ENCODE measurements at places on chromosomes 7 and 10. TPM values are rescaled to one million over a fixed set of nuclear protein-coding genes. Genes with fewer than 3 reads are reported as not detected.

DNA sequence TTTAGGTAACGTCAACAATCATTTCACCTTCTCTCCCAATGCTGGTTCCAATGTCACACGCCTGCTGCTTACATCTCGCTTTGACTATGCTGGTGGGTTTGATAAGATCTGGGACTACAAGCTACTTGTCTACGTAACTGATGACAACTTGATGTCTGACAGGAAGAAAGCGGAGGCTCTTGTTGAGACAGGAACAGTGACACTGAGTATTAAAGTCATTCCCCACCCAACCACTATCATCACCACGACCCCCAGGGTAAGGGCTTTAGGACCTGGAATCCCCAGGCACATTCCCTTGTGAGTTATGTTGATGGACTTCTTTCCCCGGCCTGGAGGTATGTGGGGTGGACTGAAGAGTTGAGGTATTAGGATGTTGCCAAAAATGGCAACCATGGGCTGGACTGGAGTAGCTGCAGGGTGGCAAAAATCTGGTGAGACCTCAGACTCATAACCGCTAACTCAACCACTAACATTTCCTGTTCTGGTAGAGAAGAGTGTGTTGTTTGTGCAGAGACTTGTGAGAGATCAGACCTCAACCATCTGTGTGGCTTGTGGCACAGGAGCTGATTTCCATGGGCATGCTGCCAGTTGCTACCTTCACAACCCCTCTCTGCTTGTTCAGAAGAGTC is 59.2 kb downstream of the CDHR3 start:
- DNase-seq = peak; percentile 84
- H3K4me3 ChIP-seq = peak overlapping the region; percentile 5
- H3K27ac ChIP-seq = peak overlapping the region; percentile 90
- peaks cover 67% of the 10 kb centered on the region for H3K4me1 ChIP-seq
- H3K27me3 ChIP-seq = no peaks in the 10 kb centered on the region
- no peaks in the 10 kb centered on the region for H3K36me3 ChIP-seq

DNA sequence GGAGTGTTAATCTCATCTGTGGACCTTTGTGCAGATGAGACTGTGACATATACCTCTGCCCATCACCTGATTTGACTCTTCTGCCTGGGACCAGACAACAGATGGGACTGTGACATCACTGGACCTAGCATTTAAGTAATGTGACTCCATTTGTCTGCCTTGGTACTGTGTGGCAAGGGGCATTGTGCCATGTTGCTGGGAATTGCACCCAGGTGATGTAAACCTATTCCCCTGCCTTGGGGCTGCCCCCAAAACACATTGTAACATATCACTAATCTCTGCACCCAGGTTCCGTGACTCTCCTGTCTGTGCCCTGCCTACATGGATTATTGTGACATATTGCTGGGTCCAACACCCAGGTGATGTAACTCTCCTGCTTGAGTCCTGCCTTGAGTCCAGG is 40.4 kb upstream of the ZNF680 start:
- no peaks in the 10 kb centered on the region for H3K36me3 ChIP-seq
- no peak for DNase-seq
- H3K4me1 ChIP-seq = no peaks in the 10 kb centered on the region

- no peaks in the 10 kb centered on the region for H3K27me3 ChIP-seq
- H3K36me3 ChIP-seq = no peaks in the 10 kb centered on the region
- no peak overlapping the region for H3K4me3 ChIP-seq
- H3K4me1 ChIP-seq = no peaks in the 10 kb centered on the region
These were observed 8.5 kb downstream of the CALML3 start for GRCh38 chr10:5533098-5533731.

DNA sequence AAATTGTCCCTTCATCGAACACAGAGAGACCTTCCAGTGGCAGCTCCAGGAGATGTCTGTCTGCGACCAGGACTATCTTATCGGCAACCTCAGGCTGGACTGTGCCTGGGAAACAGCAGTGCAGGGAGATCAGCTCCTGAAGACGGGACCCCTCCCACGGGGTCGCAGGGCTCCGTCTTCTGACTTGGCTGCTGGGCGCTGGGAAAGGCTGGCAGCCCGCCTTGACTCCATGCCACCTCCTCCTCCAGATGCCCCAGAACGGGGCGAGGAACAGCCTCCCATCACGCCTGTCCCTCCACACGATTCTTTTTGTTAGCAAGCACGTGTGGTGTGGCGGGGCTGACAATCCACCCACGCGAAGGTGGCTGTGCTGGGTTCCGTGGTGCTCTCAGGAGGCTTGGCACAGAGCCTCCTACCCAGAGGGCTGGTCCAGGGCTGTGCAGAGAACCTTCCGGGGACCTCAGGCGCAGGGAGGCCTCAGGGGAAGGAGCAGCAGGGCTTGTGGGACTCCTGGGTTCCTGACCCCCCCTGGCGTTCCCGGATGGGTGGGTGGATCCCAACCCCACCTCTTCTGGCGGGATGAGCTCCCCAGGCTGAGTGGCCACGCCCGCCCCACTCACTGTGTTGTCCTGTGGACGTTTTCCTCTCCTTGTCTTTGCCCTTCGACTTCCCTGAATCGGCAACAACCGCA is 47.6 kb upstream of the NKX6-2 start:
- no peak overlapping the region for H3K27ac ChIP-seq
- no peak for DNase-seq
- peaks cover 42% of the 10 kb centered on the region for H3K27me3 ChIP-seq
- H3K4me3 ChIP-seq = no peak overlapping the region
- H3K36me3 ChIP-seq = no peaks in the 10 kb centered on the region
- H3K4me1 ChIP-seq = peaks cover 6% of the 10 kb centered on the region

- DNase-seq = peak; percentile 77
- H3K4me3 ChIP-seq = peak overlapping the region; percentile 87
- H3K27ac ChIP-seq = peak overlapping the region; percentile 82
- H3K36me3 ChIP-seq = no peaks in the 10 kb centered on the region
- no peaks in the 10 kb centered on the region for H3K27me3 ChIP-seq
- H3K4me1 ChIP-seq = peaks cover 17% of the 10 kb centered on the region
These were observed 746 bp downstream of the CCDC71L start for GRCh38 chr7:106659963-106660861.

- H3K4me3 ChIP-seq = no peak overlapping the region
- H3K36me3 ChIP-seq = no peaks in the 10 kb centered on the region
- DNase-seq = no peak
- no peaks in the 10 kb centered on the region for H3K4me1 ChIP-seq
- H3K27ac ChIP-seq = no peak overlapping the region
- no peaks in the 10 kb centered on the region for H3K27me3 ChIP-seq
These were observed 78.3 kb upstream of the NRP1 start for GRCh38 chr10:33412653-33413361.

GRCh38 chr10:124918191-124918830 is 23.6 kb upstream of the ZRANB1 start:
- no peaks in the 10 kb centered on the region for H3K27me3 ChIP-seq
- no peak for DNase-seq
- peaks cover 4% of the 10 kb centered on the region for H3K36me3 ChIP-seq
- peak overlapping the region; percentile 86 for H3K4me3 ChIP-seq
- H3K27ac ChIP-seq = no peak overlapping the region

DNA sequence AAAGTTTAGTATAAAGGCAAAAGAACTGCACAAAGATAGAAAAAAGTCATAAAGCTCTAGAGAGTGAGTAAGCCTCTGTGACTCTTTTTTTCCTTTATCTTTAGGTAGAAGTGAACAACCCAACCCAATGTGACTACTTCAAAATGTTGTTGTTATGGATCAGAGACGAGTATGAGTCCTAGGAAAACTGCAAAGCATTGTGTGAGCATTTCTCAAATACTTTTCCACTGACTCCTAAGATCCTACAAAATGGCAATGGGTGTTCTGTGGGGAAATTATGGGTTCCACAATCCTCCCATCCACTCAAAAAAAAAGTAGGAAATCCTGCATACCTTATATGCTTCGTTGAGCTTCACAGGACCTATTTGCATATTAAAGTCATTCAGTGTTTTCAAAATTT is 177.1 kb downstream of the DGKI start:
- no peak overlapping the region for H3K27ac ChIP-seq
- DNase-seq = no peak
- H3K36me3 ChIP-seq = no peaks in the 10 kb centered on the region
- H3K4me1 ChIP-seq = no peaks in the 10 kb centered on the region

The THNSL1 gene
- total RNA-seq = 2.1 TPM

Measured in T-cell (primary cell).